Stimulated activated naive B cell treated with anti-CD40 and anti-IgM and Interleukin-4, amounts not matched to agents 10 μg/mL and 1 μg/mL and 100 μg/mL, for 72 hours (primary cell): ENCODE measurements at places on chromosomes 1 and 21.

- no peak for DNase-seq
Measured at GRCh38 chr1:167330601-167331293, 110.1 kb downstream of the POU2F1 start.

- DNase-seq = no peak
Measured at GRCh38 chr1:222424826-222425225, 123.1 kb downstream of the HHIPL2 start.

DNA sequence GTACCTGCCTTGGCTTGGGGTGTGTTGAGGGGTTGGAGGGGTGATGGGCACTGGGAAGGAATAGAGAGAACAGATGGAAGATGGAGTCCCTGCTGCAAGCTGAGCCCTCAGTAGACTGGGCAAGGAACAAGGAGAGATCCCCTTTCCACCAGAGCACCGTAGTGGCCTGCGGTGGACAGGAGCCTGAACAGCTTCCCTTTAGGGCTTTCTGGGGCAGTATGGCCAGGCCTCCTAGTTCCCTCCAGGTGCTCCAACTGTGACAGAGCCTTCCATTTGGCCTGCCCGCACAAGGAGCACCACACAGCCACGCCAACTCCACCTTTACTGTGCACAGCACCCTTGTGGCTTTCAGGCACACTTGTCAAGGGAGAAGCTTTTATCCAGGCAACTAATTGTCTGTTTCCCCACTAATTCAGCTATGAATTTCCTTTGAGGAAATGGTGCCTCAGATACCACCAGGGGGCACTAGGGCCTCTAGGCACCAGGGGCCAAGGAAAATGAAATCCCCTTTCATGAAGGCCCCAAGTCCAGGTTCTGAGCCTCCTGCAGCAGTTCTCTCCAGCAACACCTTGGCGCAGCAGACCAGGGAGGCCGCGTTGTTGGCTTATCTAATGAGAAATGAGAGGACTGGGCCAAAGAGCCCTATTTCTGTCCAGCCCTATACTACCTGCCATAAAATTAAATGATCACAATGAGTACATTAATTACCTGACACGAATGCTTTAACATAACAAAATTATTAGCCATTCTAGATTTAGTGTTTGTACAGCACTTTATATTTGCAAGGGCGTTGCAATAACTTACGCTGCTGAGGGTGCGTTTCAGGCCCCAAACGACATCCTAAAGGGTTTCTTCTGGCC is 23.1 kb upstream of the ERI3 start:
- DNase-seq = peak; percentile 20

DNA sequence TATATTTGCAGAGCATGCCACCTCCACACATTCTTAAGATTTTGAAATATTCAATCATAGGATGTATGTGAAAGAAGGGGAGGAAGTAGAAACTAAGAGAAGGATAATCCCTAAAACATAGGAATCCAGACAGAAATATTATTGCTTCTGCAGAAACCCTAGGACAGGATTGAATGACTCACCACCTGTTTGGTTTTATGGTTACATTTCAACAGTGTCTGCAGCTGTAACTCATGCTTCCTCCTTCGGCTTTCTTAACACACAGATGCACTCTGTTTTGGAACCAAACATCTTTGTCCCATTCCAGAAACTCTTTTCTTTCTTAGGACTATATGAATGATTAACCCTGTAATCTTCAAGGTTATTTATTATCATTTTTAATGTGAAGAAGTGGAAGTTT is 20.7 kb downstream of the RGS7 start:
- no peak for DNase-seq

GRCh38 chr1:58911841-58912499 is 128.1 kb upstream of the JUN start:
- no peak for DNase-seq
